ENCODE measurements at places on chromosomes 7 and 10.
A peak's percentile ranks its signal among the peaks of the same experiment; 100 is the strongest.

DNA sequence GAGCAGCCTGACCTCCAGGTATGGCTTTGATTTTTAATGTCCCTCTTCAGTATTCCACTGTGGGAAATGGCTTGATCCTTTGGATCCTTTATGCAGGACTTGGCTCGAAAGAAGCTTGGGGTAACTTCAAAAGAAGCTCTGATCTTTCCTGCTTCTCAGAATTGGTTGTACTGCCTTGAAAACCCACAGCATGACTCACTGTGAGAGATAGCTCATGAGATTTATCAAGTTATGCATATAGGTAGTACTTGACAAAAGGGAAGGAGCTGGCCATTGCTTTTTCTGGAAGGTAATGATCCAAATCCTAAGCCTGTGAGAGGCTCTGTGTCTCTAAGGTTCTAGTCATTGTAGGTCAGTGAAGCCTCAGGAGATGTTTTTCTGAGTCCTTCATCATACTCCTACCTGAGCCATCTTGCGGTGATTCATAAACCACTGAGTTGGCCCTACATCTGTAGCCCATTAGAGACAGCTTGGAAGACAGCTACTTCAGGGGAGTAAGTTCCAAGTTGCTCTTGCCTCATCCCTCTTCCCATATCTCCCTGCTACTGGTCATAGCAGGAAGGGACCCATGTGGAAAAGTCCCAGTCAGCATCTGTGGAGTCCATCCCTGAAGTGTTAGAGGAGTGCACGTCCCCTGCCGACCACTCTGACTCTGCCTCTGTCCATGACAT, 36.7 kb upstream of the NFKB2 start:
- no peak for DNase-seq

GRCh38 chr7:134337980-134338379, 21.2 kb upstream of the SLC35B4 start:
- no peak for DNase-seq

DNA sequence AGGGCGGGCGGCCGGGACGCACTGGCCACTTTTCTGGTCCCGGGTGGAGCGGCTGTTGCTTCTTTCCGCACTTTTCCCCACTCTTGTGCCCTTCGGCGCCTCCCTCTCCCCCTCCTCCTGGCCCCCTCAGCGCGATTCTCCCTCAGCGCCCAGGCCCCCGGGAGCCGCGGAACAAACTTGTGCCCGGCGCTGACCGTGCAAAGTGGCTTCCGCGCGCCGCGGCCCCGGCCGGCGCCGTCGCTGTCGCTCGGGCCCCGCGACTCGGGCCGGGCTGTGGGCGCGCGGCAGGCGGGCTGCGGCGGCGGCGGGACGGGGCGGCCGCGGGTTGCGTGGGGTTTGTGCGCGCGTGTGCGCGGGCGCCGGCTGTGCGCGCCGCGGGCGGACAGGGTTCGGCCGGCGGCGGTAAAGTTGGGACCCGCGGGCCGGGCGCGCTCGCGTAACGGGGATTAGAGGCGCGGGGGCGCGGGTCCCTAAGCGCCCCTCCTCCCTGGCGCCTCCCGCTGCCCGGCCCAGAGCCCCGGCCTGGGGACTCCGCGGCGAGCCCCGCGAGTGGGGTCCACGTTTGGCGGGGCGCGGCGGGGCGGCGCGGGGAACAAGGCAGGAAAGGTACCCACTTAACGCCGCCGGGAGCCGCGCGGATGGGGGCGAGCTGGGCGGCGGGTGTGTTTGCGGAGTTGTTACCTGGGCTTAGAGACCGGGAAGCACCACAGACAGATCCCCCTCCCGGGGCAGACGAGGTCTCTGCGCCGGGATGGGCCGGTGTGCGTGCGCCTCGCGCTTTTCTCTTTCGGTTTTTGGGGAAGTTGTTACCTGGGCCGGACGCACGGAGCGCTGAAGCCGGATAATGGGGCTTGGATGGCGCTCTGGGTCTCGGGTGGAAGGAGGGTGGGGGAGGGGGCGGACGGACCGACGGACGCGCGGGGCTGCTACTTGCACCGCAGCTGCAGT, 860 bp downstream of the ZEB1 start:
- peak; percentile 53 for DNase-seq

GRCh38 chr10:10489076-10489475, 528.6 kb upstream of the CELF2 start:
- DNase-seq, result no peak

GRCh38 chr7:96663871-96664445, 45.7 kb downstream of the SEM1 start:
- DNase-seq, result no peak

- DNase-seq, result no peak
Measured at GRCh38 chr10:110268442-110268841, 36.3 kb downstream of the SMNDC1 start.

DNA sequence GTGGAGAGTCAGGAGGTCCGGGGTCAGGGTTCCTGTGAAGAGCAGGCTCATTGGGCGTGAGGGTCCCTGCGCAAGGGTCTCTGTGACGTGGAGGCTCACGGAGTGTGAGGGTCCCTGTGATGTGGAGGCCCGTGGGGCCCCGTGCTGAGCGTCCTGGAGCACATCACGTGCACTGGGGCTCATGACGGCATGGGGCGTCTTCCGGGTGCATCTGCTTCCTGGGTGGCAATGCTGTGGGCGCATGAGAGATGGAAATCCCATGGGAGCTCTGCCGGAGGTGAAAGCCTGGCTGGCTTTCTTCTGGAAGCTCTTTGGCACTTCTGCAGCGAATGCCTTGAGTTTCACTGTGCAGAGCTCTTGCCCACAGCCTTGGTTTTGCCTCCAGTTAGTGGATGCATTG, 71.4 kb downstream of the WDR37 start:
- DNase-seq, result no peak

DNA sequence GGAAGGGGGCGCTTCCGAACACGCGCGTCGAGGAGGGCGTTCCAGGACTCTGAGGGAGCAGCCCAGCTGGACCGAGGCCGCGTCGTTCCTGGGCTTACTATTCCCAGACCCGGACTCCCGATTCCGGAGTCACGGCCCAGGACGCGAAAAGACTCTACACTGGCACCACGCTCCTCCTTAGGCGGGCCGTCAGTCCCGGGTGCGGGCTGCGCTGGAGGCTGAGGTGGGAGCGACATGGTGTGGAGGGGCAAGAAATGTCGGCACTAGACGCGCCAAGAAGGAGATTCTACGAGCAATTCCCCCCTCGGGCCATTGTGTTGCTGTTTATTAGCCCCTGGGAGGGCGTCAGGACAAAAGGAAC, 584 bp upstream of the RUNDC3B start:
- DNase-seq, result no peak

DNA sequence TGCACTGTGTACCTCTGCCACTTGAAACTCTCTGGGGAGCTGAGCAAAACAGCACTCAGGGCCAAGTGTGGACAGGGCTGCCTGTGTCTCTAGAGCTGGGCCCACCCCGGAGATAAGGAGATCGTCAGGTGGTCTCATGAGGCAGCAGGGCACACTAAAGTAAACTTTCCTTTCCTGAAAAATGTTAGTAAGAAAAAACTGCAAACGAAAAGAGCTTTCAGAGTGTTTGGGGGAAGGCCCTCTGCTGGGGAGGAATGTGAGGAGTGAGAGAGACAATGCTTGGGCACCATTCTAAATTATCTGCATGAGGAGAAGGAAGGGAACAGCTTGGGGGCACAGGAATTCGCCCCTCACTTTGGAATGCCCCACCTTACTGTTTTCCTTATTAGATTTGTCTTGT, 127.7 kb downstream of the ATXN7L1 start:
- DNase-seq, result no peak

- no peak for DNase-seq
Measured at GRCh38 chr10:74227697-74228424, 76.8 kb downstream of the ADK start.

DNA sequence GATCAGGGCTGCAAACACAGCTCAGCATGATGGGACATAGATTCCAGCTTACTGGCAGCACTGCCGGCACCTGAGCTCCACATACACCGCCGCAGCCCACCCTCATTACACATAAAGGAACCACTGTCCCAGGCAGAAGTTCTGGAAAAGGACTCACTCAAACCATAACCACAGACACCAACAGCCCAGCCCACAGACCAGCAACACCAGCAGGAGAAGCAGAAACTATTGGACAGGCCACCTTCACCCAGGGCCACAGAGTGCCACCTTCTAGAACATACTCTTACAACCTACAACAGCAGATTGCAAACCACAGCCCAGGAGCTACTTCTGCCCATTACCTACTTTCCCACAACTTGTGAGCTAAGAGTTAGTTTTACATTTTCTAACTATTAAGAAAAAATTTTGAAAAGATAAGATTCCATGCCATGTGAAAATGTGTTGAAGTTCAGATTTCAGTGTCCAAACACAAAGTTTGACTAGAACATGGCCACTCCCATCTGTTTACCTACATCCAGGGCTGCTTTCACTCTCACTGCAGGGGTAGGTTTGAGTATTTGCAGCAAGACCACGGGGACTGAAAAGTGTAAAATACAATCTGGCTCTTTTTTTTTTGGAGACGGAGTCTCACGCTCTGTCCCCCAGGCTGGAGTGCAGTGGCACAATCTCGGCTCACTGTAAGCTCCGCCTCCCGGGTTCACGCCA, 153.0 kb downstream of the TNS3 start:
- no peak for DNase-seq

All from occipital lobe (tissue), 3 donors.